Cardiac fibroblast (primary cell): ENCODE measurements at places on chromosomes 3 and 15.

DNA sequence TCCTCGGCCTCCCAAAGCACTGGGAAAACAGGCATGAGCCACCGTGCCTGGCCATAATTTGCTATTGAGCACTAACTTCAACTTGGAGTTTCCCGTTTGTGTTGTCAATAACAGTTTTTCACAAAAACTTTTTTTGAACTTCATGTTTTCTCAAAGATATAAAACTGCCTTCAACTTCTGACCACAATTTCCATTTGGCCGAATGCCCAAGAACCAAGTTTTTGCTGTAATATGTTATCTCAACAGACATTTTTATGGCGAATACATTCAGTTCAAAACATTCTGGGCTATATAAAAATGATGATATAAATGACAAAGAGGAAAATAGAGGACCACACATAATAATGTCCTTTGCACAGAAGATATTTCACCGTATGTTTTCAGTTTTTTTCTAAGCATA, 56.4 kb downstream of the NEDD4 start:
- peak; percentile 79 for DNase-seq

DNA sequence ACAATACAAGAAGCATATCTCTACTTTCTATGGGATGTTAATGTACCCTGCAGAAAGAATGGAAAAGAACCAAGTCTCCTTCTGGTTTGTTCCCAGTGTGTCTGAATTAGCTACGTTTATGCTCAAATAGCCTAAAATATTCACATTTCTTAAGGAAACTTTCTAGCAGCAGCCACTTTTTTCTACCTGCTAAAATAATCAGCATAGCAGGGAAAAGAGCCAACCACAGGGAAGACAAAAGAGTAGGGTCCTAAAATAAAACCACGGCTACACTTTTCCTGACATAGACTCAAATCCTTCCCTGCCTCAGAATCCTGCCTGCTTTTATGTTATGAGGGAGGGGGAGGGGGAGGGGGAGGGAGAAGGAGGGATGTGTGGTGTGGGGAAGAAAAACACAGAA, 136.7 kb downstream of the GBE1 start:
- DNase-seq = no peak

GRCh38 chr3:109114746-109115145, 3.2 kb downstream of the MORC1 start:
- DNase-seq = no peak

GRCh38 chr3:119342176-119342575, 48.0 kb downstream of the ARHGAP31 start:
- DNase-seq = no peak

GRCh38 chr3:184134746-184135148, 411 bp upstream of the EIF2B5 start:
- DNase-seq = no peak

DNA sequence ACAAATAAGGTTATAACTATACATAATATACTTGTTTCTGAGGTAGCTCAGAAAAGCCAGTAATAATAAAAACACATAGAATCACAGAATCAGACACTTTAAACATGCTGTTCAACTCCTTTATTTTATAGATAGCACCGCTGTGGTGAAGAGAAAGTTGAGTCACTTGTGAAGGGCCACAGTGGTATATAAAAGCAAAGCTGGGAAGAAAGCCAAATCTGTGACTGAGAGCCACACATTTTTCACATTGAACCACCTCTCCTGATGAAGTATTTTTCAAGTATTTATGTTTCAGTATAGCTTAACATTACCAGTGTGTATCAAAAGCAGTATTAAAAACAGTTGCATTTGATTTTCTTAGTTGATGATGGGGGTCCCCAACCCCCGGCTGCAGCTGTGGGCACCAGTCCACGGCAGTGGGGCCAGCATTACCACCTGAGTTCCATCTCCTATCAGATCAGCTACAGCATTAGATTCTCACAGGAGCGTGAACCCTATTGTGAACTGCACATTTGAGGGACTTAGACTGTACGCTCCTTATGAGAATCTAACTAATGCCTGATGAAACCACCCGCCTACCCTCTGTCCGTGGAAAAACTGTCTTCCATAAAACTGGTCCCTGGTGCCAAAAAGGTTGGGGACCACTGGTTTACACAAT, 46.2 kb downstream of the TBL1XR1 start:
- peak; percentile 91 for DNase-seq

- no peak for DNase-seq
These were observed 34.1 kb upstream of the RASGRP1 start for GRCh38 chr15:38598749-38599148.

- no peak for DNase-seq
These were observed 1046.3 kb downstream of the ROBO2 start for GRCh38 chr3:78086150-78086549.

GRCh38 chr3:27696906-27697305, 25.2 kb downstream of the EOMES start:
- DNase-seq = peak; percentile 43

DNA sequence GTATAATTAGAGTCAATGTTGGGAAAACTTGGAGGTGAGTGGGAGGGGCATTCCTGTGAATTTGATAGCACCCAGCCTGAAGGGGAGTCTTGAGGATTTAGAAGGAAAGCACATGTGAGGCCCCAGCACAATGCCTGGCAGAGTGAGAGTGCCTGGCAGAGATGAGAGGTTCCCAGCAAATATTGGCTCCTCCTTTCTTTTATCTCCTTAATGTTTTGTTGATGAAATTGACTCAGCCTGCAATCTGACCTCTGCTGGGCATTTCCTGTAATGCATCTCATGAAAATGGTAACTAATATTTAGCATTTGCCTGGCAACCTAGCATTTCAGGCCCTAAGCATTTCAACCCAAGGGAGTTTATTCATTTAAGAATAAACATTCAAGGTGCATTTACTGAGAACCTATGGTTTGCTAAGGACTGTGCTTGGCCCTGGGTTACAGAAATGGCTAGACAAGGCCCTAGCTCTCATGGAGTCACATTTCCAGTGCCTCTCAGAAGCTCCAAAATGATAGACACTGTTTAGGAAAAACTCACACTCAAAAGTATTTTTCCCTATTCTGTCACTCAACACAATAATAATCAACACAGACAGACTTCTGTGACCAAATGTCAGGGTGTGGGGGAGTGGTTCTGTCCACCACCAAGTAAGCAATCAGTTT, 19.0 kb downstream of the PDHB start:
- peak; percentile 82 for DNase-seq

DNA sequence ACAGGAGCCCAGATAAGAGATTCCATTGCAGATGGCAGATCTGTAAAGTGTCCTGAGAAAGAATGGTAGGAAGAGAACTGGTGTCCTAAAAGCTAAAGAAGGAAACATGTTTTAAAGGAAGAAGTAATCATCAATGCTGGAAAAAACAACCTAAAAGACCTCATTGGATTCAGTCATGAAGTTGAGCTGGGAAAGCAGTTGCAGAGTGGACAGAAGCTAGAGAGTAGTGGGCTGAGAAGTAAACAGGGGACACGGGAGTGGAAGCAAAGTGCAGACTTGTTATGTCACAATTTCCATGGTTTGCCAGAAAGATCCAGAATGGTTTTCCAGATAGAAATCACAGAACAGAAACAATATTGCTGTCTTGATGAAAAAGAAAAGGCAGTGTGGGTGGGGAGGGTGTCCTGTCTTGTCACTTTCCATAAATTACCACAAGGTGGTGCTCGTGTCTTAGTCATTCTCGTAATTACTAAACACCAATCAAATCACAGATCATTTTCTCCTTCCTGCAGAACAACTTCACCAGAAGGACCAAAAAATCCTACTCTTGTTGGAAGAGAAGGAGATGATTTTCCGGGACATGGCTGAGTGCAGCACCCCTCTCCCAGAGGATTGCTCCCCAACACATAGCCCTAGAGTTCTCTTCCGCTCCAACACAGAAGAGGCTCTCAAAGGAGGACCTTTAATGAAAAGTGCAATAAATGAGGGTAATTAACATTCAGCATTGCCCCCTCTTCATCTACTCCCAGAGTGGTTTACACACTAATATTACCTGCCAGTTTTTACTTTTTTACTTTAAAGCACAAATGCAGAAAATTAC, 64.5 kb downstream of the KLHL25 start:
- DNase-seq = peak; percentile 81

GRCh38 chr3:183427196-183427875, 1.1 kb downstream of the MCF2L2 start:
- DNase-seq = no peak

DNA sequence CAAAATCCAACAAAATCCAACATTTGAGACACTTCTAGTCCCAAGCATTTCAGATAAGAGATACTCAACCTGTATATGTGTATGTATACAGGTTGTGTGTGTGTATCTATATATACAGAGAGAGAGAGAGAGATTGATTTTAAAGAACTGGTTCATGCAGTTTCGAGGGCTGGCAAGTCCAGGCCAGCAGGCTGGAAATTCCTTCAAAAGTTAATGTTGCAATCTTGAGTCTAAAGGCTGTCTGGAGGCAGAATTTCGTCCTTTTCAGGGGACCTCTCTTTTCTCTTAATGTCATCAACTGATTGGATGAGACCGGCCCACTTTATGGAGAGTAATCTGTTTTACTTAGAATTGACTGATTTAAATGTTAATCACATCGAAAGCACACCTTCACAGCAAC, 199.6 kb upstream of the IL12A start:
- DNase-seq = no peak

- DNase-seq = peak; percentile 32
These were observed 16.8 kb downstream of the EXOSC7 start for GRCh38 chr3:44992555-44993470.

DNA sequence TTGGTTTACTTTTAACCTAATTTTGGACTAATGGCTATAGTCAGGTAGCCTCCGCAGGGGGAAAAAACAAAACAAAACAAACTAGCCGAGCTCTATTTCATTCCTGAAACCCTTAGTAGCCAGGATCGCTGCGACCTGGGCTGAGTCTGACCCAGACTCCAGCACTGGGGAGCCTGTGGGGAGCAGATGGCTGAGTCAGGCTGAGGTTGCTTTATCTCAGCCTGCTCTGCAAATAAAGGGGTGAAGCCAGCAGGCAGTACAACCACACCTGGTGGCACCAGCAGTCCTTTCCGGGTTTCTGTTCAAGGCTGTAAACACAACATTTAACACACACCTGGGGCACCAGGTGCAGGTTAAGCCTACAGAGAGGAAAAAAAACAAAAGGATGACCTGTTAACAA, 27.3 kb downstream of the ABHD2 start:
- DNase-seq = no peak

GRCh38 chr3:81788610-81789009, 27.2 kb upstream of the GBE1 start:
- no peak for DNase-seq

DNA sequence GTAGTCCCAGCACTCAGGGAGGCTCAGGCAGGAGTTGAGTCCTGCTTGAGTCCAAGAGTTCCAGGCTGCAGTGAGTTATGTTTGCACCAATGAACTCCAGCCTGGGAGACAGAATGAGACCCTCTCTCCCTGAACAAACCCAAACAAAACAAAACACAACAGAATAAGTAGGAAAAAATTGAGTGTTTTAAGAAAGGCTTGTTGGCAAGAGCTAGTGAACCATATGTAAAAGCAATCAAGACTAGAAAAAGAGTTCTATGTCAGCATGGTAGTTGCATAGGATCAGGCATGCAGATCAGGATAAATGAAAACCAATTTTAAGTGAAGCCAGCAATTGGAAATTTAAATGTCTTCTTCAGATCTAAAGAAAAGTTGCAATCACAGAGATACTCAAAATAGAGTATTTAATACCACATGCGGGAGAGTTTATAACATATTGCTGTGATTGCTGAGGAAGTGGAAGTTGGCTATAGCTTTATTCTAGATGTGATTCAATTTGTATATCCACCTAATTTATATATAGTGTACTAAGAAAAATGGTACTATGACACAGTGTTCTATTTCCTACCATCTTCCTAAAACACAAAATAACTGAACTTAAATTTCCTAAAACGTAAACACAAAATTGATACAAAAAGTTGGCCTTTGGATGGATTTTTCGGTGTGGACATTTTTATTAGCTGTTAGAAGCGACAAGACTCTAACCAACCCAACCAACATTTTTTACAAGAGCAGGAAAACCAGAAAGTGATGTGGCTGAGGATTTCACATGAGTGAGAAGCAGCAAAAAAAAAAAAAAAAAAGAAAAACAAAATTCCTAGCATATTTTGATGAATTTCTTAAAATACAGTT, 101.9 kb upstream of the ROBO1 start:
- DNase-seq = no peak

DNA sequence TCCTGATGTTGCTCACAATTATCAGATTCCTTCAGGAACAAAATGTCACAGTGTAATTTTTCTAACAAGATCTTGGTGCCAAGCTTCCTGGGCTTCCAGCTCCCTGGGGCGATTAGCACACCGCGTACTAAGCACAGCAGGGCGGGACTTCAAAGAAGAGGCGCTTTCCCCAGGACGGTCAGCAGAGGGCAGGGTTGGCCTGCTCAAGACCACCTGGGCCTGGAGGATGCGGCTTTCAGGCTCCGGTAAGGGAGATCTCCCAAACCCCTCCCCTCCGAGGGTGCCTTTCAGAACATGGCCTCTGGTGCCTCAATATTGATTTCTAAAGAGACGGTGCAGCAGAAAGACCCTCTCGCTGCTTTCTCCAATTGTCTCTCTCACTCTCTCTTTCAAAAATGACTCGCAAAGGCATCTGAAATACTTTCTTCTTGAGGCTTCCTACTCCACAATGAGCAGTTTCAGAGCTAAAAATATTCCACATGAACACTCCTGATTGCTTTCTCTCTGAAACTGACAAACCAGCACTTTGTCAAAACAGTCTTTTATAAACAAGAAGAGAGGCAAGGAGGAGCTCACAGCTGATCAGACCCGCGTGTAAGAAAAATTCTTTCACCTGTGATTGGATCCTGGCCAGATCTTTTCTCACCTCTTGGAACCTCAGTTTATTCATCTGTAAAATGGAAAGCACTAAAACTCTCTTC, 154.0 kb downstream of the ADAMTS9 start:
- peak; percentile 93 for DNase-seq

- peak; percentile 14 for DNase-seq
These were observed 277.6 kb upstream of the NAALADL2 start for GRCh38 chr3:174581558-174581957.

- DNase-seq = no peak
These were observed 51.8 kb downstream of the TMEM108 start for GRCh38 chr3:133089906-133090485.

DNA sequence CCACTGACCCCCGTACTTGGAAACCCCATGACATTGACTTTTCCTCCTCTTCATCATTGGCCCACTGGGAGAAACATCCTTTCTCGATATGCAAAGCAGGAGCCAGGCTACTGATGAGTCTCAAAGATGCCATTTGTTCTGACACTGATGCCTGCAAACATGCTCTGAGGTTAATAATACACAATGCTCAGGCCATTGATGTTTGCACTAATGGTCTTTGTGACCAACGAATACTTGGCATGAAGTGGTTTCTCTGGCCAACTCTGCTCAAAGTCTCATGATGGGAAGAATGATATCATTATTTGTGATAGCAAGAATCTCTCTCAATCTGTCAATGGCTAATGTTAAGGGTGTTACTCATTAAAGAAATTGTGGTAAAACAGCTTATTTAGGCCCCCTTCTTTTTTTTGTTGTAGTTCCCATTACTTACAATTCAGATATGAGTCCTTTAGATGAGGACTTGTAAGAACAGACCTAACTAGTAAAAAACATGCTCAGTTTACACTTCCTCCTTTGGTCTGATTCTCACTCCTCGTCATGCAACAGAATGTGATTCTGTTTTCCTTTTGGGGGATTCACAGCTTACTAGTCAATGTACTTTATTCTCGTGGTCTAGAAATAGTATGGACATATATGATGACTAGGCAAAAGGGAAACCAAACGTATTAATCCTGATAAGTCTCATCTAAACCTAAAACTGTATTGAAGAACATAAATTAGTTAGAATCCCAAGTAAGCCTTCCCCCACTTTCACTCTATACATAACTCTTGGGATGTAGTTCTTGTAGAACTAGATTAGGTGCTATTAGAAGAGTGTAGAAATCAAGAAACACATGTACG, 488.8 kb upstream of the DPPA4 start:
- DNase-seq = no peak

- DNase-seq = peak; percentile 40
These were observed 27.8 kb downstream of the ACSBG1 start for GRCh38 chr15:78206326-78207109.
